Stimulated activated CD4-positive, alpha-beta T cell treated with anti-CD3 and anti-CD28 coated beads, TNF-alpha, amount 100 ng/mL, for 24 hours (primary cell): ENCODE measurements at places on chromosomes 3 and 15.

GRCh38 chr3:48518638-48519276 lies 14.8 kb upstream of the SHISA5 start:
- no peak for DNase-seq

DNA sequence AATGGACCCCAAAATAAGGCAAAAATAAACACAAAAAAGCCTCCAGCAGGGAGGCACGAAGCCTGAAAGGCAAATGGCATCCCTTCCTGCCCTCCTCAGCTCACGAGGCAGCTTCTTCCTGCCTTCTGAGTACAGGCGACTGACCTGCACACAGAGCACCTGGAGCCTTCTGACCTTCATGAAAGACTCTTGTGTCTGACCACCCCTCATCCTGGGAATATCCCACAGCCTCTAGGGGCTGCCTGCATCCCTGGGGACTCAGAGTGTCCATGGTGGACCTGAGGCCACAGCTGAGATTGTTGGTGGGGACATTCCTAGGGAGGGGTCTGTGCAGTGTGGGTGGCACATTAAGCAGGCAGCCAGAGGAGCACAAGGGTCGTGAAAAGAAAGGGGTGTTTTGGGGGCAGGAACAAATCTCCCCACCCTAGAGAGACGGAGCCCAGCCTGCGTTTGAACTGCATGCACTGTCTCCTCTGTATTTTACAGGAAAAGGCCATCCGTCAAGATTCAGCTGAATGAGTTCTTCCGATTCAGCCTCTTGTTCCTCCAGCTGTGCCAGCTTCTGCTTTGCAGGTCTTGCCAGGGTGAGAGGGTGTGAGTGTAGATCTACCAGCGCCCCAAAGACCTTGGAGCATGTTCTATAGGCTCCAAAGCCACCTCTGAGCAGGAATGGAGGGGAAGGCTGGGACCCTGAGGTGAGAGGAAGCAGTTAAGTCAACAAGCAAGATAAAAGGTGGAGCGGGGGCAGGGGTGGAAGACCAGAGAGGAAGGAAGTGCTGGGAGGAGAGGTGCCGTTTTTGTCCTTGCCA lies 80.4 kb upstream of the MEF2A start:
- DNase-seq = no peak

DNA sequence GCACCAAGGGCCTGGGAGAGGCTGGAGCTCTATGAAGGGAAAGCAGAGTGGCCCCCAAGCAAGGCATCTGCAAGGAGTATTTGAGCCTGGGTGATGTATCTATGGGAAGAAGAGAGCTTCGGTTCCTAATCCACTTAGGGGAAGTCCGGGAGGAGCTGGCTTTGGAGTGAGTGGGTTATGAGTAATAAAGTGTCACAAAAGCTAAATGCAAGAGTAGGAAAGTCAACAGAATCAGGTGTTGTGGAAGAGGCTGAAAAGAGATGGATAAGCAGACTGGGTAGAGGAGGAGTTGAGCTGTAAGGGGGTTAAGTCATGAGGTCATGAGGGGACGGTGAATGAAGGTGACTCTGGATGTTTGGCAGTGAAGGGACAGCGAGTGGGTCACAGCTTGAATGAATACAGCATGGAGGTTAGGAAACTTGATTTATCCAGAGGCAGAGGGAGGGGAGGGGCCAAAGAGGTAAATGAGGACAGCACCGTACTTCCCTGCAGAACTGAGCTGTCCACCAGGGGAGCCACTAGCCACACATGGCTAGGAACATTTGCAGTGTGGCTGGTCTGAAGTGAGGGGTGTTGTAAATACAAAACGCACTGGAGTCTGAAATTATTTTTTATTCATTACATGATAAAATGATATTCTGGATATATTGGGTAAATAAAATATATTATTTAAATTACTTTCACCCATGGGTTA lies 83.3 kb downstream of the ADCY5 start:
- DNase-seq = no peak

GRCh38 chr15:39172380-39173281 lies 408.2 kb upstream of the THBS1 start:
- DNase-seq = no peak

- no peak for DNase-seq
Measured at GRCh38 chr3:195208183-195208582, 62.8 kb downstream of the XXYLT1 start.

GRCh38 chr15:84647726-84648125 lies 6.4 kb downstream of the WDR73 start:
- DNase-seq = no peak

- DNase-seq = no peak
Measured at GRCh38 chr3:138873471-138874278, 38.9 kb upstream of the PIK3CB start.

DNA sequence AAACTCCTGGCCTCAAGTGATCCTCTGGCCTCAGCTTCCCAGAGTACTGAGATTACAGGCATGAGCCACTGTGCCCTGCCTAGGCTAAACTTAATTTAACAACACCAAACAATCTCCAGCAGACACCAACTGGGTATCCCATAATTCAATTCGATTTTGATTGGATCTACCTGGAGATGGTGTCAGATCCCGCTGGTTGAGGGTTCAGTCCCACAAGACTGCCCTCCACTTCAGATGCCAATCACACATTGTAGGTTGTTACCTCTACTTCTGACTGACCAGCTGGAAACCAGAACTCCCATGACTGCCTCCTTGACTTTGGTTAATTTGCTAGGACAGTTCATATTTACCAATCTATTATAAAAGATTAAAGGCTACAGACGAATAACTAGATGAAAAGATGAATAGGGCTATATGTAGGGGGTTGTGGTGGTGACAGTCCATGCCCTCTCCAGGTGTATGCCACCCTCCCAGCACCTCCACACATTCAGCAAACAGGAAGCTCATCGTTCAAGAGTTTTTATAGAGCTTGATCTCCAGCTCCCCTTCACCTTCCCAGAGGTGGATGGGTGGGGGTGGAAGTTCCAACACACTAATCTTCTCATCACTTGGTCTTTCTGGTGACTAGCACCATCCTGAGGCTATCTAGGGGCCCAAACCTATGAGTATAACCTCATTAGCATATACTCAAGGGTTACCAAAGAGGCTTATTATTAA lies 9.3 kb downstream of the B2M start:
- DNase-seq = no peak

GRCh38 chr3:185727873-185728272 lies 97.0 kb downstream of the IGF2BP2 start:
- no peak for DNase-seq

- DNase-seq = no peak
Measured at GRCh38 chr3:11350374-11350773, 78.2 kb downstream of the ATG7 start.

DNA sequence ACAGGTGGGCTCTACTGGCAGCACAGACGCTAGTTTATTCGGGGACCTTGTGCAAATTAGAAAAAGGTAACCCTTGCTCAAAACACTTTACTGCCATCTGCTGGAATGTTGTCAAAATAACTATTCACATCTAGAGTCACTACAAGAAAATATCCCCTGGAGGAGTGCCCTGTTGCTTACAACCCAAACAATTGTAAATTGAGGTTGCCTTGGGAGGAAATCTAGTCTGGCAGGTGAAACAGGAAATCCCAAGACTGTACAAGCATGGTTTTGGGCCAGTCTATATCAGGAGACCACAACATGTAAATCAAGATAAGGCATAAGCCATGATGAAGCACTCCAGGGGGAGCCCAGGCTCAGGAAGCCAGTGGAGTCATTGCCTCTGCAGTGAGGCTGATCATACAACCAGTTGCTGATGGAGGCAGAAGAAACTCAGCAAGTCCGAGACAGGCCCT lies 136.8 kb upstream of the ACP3 start:
- DNase-seq = no peak

GRCh38 chr3:82085851-82086475 lies 324.5 kb upstream of the GBE1 start:
- DNase-seq = no peak

DNA sequence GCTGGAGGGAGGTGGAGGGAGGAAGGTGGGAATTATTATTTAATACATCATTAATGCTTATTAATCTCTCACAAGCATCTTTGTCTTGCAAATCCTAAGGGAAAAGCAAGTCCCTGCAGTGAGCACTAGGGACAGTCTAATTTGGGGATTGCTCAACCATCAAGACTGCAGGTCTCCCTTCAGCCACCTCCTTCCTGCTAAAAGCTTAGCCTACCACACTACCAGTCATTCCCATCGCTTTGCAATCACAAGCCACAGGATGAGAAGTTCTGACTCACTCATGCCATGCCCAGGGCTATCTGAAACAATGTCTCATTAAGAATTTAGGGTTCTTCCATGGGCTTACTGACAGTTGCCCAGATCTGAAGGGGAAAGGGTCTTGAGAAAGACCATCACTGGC lies 51.0 kb upstream of the EIF1B start:
- DNase-seq = no peak

DNA sequence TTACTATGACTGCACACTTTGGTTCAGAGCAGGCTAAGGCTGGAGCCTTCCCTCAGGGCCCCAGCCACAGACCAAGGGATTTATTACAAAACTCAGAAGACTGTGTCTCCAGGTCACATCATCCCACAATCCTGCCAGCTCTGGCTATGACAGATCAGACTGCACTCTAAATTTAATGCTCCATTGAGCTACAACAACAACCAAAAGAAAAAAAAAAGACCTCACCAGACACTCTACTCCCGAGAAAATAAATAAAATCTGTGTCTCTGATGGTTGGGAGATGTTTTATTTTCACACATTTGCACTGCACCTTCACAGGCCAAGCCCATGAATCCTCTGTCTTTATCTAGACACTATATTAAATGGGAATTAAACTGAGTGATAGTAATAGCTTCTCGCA lies 50.8 kb upstream of the CTNNB1 start:
- DNase-seq = no peak

DNA sequence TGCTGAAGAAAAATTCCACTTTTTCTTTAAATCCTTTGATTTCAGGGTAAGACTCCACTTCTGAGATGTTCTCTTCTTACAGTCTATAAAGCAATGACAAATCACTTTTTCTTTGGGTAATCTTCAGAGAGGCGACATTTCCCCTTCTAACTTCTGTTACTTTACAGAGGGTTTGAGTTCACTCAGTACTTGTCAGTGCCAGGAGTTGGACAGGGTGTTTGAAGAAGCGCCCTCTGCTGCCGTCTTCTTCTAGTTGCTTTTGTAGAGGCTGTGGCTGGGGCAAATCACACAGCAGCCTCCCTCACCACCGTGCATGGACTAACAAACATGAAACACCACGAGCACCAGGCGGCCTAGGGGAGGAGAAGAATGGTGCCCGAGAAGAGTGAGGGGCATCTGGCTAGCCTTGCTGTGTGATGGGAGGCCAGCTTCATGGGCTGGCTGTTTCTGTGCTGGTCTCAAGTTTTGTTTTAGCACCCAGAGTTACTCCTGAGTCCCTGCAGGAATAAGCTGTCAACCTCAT lies at the start of gene CD80:
CD80 (minus strand) TSS at position 174 of the 523 bp plus-strand sequence. CDS start 1,886 bp downstream, outside the sequence.
- no peak for DNase-seq

DNA sequence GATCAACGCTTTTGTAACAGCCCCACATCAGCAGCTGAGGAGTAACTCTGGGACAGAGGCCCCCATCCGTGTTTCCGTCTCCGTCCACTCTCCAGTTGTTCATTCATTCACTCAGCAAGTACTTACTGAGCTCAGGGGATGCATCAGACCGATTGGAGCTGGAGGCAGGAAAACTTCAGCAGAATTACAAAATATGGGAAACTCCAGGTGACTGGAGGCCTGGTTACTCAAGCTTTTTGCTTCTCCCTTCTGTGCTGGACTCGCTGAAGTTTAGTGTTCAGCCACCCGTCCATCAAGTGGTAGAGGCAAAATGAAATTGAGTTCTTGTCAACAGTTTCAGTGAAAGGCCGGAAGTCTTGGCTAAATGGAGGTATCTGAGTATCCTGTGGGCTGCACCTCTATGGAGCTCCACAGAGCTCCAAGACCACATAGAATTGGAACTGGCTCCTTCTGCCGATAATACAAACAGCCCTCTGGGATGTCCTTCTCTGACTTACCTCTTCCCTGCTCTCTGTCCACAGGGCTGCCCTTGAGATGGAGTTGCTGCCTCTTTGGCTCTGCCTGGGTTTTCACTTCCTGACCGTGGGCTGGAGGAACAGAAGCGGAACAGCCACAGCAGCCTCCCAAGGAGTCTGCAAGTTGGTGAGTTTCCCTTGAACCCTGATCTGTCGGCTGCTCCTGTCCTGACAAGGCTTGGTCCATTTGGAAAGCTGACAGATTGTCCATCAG lies 14.7 kb downstream of the NRROS start:
- no peak for DNase-seq

- no peak for DNase-seq
Measured at GRCh38 chr15:85763673-85764633, 30.8 kb downstream of the KLHL25 start.
